DMS79 (cell line): ENCODE measurements at places on chromosomes 1 and 21.

DNA sequence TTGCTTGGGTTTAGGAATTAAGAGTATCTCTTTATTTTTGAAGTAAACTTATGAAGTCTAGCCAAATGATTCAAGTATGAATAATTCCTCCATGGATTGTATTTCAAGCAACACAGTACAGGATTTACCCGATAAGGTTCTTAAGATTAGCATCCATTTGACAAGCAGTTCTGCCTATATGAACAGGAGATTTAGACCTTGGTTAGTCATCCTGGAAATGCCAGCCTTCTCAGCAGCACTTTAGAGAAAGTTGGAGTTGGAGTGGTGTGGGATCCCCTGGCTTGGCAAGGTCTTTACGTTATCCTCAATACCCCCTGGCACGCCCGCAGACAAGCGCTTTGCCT is 1.6 kb downstream of the BCAR3 start:
- DNase-seq, result no peak

- DNase-seq, result no peak
Measured at GRCh38 chr1:18104546-18105100, 3.0 kb upstream of the IGSF21 start.

- DNase-seq, result no peak
Measured at GRCh38 chr1:93779540-93780165, 98.0 kb upstream of the BCAR3 start.

- DNase-seq, result no peak
Measured at GRCh38 chr1:61005614-61006580, 76.5 kb upstream of the NFIA start.

GRCh38 chr1:205144046-205144720 is 22.4 kb upstream of the RBBP5 start:
- no peak for DNase-seq
